ENCODE measurements at places on chromosomes 7 and 10. TPM values are rescaled to one million over a fixed set of nuclear protein-coding genes. Genes with fewer than 3 reads are reported as not detected.

NUTM2B gene
- 0.43 TPM for total RNA-seq

MINDY3 gene
- 15.0 TPM for total RNA-seq

TMEM178B gene
- total RNA-seq = 1.3 TPM

KCNMA1 gene
- 38.0 TPM for total RNA-seq

UPK3BL1 gene
- total RNA-seq = 6.7 TPM

PIP gene
- total RNA-seq = 0.19 TPM

TSPAN15 gene
- total RNA-seq = 80.7 TPM

MAT1A gene
- total RNA-seq = 0.04 TPM

BRAF gene
- 5.8 TPM for total RNA-seq

UPF2 gene
- total RNA-seq = 13.9 TPM

MUC12 gene
- 16.4 TPM for total RNA-seq

BBIP1 gene
- 36.3 TPM for total RNA-seq

MEOX2 gene
- total RNA-seq = not detected

MYOF gene
- 278 TPM for total RNA-seq

CCL24 gene
- total RNA-seq = not detected

CALN1 gene
- total RNA-seq = not detected

POT1 gene
- 15.8 TPM for total RNA-seq

CTAGE8 gene
- not detected for total RNA-seq

GIMAP7 gene
- not detected for total RNA-seq

JAZF1 gene
- 4.4 TPM for total RNA-seq

NEURL1 gene
- 0.78 TPM for total RNA-seq

NEUROG3 gene
- not detected for total RNA-seq

NME8 gene
- not detected for total RNA-seq

NUP42 gene
- total RNA-seq = 24.7 TPM

PHKG1 gene
- total RNA-seq = 0.49 TPM

TWIST1 gene
- total RNA-seq = 2.8 TPM

ANLN gene
- 79.9 TPM for total RNA-seq

INHBA gene
- total RNA-seq = 0.21 TPM

ANKRD61 gene
- 0.26 TPM for total RNA-seq

TEX36 gene
- not detected for total RNA-seq

NKX1-2 gene
- not detected for total RNA-seq

PRDX3 gene
- 247 TPM for total RNA-seq

C10orf67 gene
- total RNA-seq = 0.09 TPM

SLC13A1 gene
- not detected for total RNA-seq

STEAP1B gene
- total RNA-seq = not detected

HECW1 gene
- total RNA-seq = 16.6 TPM

GPNMB gene
- 4.6 TPM for total RNA-seq

ANKRD1 gene
- 35.0 TPM for total RNA-seq

NEBL gene
- 14.0 TPM for total RNA-seq

HYAL4 gene
- total RNA-seq = 0.04 TPM

NKX2-3 gene
- total RNA-seq = not detected
